ENCODE measurements at places on chromosomes 12 and 14. TPM values are rescaled to one million over a fixed set of nuclear protein-coding genes. Genes with fewer than 3 reads are reported as not detected.

- no peak for DNase-seq
Measured at GRCh38 chr12:115267891-115268290, 583.9 kb upstream of the TBX3 start.

Gene PTCSC3
- not detected for total RNA-seq

Gene ERH
- 41.0 TPM for total RNA-seq

Gene TEX22
- 0.80 TPM for total RNA-seq

Gene RPS6KL1
- total RNA-seq = 2.0 TPM

Gene CDK17
- 93.3 TPM for total RNA-seq

DNA sequence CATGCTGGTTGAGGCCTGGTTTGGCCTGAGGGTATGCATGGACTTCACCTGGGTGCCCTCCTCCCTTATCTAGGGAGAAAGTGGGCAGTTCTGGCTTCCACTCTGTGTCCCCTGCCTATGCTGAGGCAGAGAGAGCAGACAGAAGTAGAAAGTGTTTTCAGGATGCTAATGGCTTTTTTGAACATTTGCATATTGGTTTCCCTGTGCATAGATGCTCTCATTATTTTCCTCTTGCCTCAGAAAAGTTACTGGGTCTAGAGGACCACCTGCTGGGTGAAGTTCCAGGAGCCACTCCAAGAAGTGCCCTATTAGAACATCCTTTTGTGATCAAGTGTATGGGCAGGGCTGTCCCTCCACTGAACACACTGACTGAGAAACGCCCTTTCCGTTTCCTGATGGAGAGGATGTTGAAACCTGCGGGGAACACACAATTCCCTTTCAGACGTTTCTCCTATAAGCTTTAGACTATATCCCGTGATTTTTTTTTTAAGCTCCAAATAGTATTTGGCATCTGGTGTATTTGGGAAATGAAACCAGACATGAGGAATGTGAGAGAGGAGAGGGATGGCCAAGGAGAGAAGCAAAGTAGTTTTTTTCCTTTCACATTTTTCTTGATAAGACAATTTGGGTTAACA lies 66.6 kb downstream of the DAAM1 start:
- DNase-seq = no peak
